ENCODE measurements at places on chromosomes 7 and 10.
A peak's percentile ranks its signal among the peaks of the same experiment; 100 is the strongest.

- DNase-seq, result peak; percentile 35
Observed at GRCh38 chr7:158975526-158976467, 119.4 kb downstream of the DYNC2I1 start.

GRCh38 chr7:126574276-126575250 is 678.2 kb downstream of the GRM8 start:
- DNase-seq, result no peak

GRCh38 chr7:43878867-43879266 is 9.6 kb upstream of the MRPS24 start:
- DNase-seq, result no peak

- no peak for DNase-seq
Observed at GRCh38 chr7:151299940-151300645, 41.5 kb upstream of the NUB1 start.

- no peak for DNase-seq
Observed at GRCh38 chr10:14356921-14357320, 26.2 kb upstream of the FRMD4A start.

DNA sequence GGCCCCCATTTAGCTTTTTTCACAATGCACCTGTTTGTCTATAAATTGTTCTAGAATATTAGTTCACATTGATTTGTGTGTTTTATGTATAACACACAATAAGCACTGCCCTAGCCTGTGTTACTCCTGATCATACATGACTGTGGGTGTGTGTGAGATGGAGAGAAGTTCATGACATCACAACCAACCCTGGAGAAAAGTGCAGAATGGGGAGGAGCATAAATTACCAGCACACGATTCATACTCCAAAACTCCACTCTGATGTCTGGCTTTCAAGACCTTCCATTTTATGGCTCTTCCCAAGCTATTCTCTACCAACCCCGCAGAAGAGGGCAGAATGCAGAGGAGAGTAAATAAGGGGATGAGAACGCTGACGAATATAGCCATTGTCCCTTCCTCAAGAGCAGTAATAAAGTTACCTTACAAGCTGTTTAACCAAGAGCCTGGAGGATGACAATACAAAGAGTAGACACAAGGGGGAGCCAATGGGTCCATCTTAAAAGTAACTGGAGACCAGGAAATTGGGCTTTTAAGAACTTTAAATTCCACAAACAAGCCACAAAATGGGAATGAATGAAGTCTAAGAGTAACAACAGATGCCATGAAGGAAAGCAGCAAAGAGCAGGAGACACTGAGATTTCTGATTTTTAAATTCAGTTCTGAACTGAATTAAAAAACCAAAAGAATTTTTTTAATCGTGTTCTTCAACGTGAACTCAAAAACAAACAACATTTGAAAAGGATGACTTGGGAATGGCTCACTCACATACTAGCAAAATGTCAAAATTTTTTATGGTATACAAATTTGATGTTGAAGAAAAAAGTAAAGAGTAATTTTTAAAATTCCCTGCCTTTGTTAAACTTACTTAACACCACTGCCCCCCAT is 159.6 kb downstream of the PARD3 start:
- DNase-seq, result peak; percentile 66

DNA sequence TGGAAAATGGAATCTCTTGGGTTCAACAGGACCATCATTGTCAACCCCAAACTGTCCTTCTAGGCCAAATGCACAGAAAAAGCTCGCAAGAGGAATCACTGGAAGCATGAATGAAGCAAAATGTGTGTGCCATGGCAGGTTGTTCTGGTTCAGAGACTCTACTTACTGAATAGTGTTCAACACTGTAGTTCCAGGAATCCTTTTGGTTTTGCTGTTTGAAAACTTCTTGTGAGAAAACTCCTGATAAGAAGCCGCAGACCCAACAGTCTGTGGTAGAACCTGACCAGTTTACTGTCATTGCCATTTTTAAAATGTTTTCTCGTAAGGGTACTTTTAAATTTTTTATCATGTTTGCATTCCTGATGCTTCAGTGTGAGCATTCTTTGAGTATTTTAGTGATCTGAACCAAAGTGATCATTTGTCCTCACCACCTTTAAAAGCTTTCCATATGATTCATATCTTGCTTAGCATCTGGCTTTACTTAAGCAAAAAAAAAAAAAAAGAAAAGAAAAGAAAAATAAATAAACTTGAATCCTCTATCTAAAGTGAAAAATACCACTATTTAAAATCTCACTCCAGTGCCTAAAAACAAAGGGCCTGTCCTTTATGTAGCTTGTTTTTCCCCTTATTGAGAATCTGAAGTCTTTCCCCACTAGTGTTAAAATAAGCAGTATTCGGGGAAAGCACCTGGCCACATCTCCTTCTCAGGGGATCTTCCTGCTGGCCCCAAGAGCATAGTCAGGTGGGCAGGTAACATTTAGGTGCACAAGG is 92.4 kb downstream of the WNT2 start:
- peak; percentile 78 for DNase-seq

- no peak for DNase-seq
Observed at GRCh38 chr7:29839302-29839701, 33.0 kb downstream of the WIPF3 start.

DNA sequence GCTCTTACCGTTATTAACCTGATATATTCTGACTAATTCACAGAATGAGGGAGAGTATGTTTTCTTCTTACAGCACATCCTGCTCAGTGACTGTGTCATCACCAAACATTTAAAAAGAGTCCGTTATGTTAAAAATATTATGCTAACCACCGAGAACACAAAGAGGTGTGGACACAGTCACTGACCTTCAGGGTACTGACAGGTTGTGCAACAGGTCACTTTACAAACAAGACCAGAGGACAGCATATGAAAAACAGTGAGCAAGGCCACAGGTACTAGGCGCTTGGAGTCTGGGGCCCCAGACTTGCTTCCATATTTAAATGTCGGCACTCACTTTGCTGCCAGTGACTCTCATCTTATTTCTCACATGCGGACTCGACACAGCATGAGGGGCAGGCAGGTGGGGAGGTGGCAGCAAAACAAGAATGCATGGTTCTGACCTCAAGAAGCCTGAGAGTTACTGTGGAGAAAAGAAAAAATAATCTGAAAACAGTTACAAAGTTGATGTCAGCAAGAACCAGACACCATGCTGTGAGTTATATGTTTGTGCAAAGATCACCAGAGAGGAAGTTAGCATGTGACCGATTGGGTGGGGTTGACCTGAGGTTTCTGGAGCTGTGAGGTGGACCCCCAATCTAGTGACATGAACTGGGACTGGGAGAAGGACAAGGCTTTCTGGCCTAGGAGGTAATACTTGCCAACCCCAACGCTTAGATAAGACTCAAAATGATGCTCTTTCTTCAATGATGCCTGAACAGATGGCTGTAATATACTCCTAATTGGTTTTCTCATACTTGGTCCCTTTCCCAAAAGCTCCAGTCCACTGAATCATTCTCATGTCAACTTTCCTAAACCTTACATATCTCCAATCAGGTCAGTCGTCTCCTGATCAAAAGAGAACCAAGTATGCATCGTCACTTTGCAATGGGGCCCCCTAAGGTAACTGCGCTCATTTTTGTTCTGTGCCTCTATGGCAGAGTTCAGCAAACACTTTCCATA is 102.4 kb downstream of the HIPK2 start:
- peak; percentile 79 for DNase-seq

DNA sequence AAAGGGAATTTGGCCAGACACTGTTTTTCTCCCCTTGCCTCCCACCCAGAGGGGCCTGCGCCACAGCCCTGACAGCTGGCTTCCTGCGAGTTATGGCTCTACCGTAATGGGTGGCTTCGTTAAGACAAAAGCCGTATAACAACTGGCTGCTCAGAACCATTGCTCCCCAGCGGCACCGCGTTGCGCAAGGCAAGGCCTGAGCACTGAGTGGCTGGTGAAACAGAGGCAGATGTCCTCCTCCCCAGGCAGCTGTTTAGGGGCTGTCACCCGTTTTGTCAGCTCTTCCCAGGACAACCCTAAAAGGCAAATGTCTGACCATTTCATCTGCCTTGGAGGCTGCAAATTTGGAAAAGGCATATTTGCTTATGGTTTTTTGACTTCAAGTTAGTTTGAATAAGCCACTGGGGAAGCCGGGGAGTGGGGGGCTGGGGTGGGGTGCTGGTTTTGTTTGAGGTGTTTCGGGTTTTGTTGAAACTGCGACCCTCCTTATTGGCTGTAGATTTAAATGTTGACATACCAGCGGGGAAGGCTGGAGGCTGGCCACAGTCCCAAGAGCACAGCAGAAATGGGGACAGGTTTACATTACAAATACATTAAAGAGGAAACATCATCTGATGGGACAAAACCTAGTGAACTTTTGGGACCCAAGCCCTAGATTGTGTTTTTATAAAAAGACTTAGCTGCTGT is 681 bp upstream of the SPOCK2 start:
- no peak for DNase-seq

DNA sequence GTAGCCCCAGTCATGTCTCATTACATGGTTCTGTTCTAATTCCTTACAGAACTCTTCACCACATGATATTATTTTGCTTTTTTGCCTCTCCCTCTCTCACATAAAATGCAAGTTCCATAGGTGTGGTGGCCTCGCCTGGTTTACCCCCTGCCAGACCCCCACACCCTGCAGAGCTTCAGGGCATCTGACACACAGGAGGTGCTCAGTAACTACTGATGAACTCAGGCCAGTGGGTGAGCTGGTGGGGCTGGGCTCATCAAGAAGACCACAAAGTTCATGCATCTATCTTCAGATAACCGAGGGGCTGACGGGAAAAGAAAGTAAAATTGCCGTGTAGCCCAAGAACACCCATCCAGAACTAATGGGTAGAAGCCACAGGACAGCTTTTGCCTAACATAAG is 253.1 kb downstream of the GRID1 start:
- DNase-seq, result no peak

DNA sequence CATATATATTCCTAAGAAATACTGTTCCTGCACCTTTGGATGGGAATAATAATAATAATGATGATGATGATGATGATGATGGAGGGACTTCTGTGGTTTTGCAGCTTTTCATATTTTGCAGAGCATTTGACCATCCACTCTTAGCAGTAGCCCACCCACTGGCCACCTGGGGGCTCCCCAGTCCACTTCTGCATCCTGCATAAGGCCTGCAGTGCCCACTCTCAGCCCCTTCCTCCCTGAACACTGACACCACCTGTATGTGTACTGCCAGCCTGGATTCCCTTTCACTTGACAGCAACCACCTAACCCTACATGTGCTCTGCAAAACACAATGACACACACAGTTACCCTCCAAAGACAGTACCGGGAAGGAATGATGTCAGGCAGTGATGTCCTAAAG is 131.4 kb downstream of the ADAM12 start:
- no peak for DNase-seq

- DNase-seq, result peak; percentile 20
Observed at GRCh38 chr7:69373171-69374043, 224.9 kb upstream of the AUTS2 start.

- no peak for DNase-seq
Observed at GRCh38 chr10:13813550-13813949, 226.8 kb downstream of the PRPF18 start.

DNA sequence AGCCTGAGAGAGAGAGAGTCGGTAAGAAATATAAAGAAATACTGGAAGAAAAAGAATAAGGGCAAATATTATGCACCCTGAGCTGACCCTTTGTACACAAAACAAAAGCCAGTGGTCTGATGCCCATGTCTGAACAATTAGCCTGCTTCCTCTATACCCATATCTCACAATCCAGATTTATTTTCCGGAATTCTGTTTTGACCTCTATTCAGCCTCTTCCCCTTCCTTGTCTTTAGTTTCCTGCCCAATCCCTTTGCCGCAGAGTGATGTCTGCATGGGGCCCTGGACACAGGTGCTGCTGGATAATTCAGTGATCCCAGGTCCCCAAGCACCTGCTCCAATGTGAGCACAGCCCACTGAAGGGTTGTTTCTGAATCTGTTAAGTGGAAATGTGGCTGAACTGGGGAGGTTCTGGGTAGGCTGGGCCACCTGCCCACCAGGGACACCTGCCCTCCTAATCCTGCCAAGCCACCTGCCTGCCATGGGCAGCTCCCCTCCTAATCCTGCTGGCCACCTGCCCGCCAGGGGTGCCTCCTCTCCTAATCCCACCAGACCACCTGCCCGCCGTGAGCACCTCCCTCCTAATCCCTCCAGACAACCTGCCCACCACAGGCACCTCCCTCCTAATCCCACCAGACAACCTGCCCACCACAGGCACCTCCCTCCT is 23.0 kb downstream of the ADGRA1 start:
- DNase-seq, result no peak

DNA sequence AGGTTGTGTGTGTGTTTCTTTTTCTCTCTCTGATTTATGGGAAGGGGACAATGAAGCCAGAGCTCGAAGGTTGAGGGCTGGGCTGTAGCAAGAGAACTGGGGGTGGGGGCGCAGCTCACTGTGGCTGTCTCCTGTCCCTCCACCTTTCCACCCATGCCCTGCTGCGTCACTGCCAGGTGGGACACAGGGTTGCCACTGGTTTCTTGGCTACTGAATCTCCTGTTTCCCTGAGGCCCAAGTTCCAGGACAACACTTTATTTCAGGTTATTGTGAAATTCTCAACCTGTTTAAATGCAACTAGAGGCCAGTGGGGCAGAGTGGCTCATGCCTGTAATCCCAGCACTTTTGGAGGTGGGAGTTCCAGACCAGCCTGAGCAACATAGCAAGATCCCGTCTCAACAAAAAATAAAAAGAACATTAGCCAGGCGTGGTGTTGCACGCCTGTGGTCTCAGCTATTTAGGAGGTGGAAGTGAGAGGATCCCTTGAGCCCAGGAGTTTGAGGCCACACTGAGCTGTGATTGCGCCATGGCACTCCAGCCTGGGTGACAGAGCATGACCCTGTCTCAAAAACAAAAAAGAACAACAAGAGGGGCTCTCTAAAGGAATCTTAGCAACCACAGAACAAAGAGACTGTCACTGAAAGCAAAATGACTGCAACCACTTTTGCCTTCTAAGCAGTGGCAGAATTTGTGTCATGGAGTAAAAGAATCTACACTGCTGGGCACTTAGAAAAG is 22.6 kb downstream of the TBATA start:
- DNase-seq, result no peak

DNA sequence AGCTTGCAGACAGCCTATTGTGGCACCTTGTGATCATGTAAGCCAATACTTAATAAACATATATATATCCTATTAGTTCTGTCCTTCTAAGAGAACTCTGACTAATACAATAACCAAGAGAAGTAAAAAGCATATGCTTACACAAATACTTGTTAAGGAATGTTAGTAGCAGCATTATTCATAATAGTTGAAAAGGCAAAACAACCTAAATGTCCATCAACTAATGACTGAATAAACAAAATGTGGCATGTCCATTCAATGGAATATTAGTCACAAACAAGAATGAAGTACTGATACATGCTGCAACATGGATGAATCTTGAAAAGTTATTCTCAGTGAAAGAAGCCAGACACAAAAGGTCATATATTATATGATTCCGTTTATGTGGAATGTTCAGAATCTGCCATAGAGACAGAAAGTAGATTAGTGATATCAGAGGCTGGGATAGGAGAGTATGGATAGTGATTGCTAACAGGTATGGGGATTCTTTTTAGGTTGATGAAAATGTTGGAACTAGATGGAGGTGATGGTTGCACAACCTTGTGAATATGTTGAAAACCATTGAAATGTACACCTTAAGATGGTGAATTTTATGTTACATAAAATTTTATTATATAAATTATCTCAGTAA is 112.5 kb upstream of the UNC5B start:
- no peak for DNase-seq

Measured in GM12865 (cell line).